ENCODE measurements at places on chromosomes 12 and 14.

DNA sequence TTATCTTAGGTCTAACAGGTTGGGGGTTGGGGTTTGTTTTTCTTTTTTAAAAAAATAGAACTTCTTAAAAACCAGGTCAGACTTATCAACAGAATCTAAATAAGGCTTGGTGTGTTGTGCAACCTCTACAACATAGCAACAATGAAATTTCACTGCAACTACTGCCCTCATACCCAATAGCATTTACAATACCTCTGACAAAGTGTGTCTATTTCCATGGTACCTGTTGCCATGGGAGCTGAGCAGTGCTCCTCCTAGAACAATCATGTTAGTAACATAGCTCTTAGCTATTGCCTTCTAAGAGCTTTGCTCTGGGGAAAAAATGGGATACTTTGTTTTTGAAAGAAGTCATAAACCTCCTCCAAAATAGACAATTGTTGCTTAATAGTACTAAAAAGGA, 103.3 kb upstream of the CCDC175 start:
- no peak for ATAC-seq

GRCh38 chr12:46126050-46126727, 135.8 kb upstream of the SCAF11 start:
- no peak for ATAC-seq

- no peak for ATAC-seq
Measured at GRCh38 chr14:80414080-80414479, 202.8 kb upstream of the DIO2 start.

- ATAC-seq, result peak; percentile 89
Measured at GRCh38 chr12:108939594-108939993, 59.7 kb downstream of the DAO start.

DNA sequence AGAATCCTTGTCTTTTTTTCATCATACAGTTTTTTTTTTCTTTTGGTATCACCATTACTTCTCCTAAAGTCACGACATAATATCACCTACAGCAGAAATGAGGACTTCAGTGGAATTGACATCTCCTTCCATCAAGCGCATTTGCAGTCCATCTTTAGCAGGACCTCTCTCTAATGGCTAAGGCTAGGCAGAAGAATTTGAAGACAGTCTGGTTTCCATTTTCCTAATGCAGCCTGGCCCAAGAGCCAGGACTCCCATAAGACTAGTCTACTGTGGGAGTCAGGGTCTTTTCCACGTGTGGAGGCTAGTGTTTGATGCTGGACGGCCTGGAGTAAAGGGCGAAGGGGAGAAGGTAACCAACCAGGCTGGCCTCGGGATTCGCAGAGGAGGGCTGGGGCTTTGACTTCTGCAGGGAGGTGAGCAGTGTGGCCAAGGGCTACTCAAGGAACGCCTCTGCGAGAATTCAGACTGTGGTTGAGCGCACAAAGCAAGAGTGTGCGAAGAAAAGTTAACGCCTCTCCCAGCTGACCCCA, 769 bp upstream of the ZNF740 start:
- peak; percentile 31 for ATAC-seq

DNA sequence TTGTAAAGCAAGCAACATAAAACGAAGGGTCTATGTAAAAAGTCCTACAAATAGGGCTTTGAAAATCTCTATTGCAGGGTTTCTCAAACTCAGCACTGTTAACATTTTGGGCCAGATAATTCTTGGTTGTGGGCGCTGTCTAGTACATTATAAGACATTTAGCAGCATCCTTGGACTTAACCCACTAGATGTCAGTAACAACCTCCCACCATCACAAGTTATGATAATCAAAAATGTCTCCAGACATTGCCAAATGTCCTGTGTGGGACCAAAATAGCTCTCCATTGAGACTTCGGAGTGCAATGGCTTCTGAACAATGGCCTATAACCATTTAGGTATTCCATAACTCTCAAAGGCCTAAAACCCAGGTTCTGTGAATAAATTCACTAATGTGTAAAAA, 22.9 kb upstream of the DHRS7 start:
- ATAC-seq, result no peak

DNA sequence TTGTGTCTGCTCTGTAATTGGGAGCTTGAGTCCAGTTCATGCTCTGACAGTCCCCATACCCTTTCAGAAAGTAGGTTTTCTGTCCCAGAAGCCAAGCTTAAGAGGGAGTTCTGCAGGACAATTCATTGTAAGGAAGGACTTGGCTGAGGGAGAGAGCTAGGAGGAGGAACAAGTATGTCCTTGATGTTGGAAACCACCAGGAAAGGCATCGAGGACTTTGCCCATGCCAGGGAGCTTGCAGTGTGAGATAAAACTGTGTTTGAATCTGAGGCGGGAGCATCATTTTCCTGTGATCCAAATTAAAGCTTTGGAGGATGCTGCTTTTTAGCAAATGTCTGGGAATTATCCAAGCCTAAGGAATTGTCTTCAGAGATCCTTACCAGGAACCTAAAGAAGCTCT, 175.3 kb downstream of the EMP1 start:
- ATAC-seq, result no peak

GRCh38 chr14:103923863-103924262, 4.4 kb upstream of the TDRD9 start:
- no peak for ATAC-seq

DNA sequence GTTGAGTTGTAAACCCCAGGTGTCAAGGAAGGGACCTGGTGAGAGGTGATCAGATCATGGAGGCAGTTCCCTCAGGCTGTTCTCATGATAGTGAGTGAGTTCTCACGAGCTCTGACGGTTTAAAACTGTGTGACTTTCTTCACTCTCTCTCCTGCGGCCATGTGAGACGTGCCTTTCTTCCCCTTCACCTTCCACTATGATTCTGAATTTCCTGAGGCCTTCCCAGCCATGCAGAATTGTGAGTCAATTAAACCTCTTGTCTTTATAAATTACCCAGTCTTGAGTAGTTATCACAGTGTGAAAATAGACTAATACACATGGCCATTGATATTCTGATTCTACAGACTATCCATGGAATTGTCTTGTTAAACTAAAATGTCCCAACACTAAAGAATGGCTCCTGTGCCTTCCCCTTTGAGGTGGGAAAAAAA, 85.6 kb downstream of the SLC2A13 start:
- ATAC-seq, result no peak

- ATAC-seq, result peak; percentile 56
Measured at GRCh38 chr12:49428793-49429192, 61.5 kb downstream of the SPATS2 start.

GRCh38 chr12:87165733-87166375, 863.3 kb downstream of the C12orf50 start:
- ATAC-seq, result no peak

GRCh38 chr14:95701846-95702221, 12.1 kb downstream of the TCL1A start:
- no peak for ATAC-seq

DNA sequence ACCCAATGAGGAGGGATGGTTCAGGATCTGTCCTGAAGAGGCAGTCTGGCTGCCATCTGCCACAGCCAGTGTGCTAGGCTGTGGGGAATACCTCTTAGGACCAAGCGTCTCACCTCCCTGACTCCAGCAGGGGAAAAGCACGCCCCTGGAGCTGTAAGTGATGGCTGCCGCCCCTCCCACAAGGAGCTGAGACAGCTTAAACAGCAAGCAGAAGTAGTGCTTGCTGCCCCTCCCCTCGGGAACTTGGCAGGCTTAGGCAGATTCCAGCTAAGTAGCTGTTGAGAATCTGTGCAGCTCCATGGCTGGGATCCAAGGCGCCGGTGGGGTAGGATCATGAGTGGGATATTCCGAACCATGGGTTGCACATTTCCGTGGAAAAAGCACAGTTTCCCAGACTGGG, 360.4 kb upstream of the MDGA2 start:
- no peak for ATAC-seq

DNA sequence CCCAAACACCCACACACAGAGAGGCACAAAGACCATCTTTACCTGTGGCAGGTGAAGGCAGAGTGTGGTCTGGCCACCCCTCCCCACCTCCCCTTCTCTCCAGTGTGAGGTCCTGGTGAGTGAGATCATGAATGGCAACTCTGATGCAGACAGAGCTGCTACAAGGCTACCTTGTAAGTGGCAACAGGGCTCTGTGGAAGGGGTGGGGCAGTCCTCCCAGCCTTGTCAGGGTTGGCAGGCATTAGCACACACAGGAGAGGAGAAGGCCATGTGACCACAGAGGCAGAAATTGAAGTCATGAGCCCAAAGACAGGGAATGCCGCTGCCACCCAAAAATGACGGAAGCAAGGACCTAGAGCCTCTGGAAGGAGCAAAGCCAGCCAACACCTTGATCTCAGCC, 30.7 kb downstream of the VWF start:
- ATAC-seq, result no peak

DNA sequence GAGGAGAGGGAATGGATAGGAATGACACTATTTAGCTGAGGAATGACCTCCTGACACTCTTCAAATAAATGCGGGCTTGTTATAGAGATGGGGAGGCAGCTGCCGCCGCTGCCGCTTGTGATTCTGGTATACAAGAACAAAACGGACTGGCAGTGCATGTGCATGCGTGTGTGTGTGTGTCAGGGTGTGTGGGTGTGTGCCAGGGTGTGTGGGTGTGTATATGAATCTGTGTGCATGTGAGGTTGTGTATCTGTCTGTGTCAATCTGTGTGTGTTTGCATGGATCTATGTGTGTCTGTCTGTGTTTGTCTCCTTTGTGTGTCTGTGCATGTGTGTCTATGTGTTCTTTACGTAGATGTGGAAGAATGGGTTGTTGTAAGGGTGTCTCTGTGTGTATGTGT, 26.0 kb upstream of the LHX5 start:
- ATAC-seq, result no peak

- ATAC-seq, result no peak
Measured at GRCh38 chr12:109840305-109841074, 7.3 kb upstream of the TRPV4 start.

- ATAC-seq, result no peak
Measured at GRCh38 chr12:86530996-86531655, 274.9 kb upstream of the MGAT4C start.

- ATAC-seq, result no peak
Measured at GRCh38 chr12:72264548-72265175, 7.5 kb upstream of the TRHDE start.

DNA sequence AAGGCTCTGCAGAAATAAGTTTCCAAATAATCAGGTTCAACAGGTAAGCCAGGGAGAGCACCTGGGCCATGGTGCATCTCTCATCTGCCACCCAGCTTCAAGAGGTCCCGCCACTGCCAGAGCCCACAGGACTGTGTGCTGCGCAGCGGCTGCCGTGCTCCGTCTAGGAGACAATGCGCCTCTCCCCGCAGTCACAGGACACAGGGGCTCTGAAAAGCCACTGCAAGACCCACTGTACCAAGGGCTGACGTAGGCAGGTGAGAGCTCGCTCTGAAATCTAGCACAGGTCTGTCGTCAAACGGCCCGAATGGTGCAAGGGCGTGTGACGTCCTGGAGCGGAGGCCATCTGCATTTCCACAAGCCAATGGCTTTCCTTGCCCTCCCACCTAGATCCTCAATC, 201.1 kb downstream of the CALM1 start:
- ATAC-seq, result no peak

- ATAC-seq, result no peak
Measured at GRCh38 chr12:68495336-68496070, 115.2 kb upstream of the RAP1B start.

DNA sequence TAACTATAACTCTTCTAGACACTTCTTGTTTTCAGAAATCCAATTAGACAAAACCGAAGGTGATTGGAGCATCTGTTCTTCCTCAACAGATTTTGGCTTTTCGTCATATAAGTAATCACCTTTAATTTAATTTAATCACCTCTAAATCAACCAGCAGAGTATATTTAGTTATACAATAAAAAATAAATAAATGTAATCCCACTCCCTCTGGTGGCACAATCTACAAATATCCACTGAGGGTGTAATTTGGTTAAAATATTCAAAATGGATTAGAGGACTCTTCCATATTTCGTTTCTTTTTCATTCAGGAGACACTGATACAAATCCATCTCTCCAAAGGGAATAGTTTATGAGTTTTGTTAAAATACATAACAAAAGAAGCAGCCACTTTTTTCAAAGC, 18.3 kb upstream of the SLC35F4 start:
- no peak for ATAC-seq

DNA sequence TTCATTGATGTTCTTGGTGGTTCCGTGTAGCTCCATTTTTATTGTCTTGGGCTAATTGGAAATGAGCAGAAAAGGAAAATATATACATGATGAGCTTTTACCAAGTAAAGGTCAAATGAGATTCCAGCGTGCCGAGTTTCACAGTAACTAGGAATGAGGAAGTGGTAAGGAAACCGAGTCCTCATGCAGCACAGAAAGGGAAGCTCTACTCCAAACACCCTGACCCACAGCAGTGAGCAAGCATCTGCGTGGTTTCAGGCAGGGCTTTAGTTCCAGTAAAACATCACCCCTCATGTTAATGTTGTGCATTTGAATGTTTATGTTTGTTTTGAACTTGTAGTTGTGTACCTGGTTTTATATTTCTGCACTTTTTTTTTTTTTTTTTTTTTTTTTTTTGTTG, 208.0 kb downstream of the SLC41A2 start:
- ATAC-seq, result peak; percentile 74

DNA sequence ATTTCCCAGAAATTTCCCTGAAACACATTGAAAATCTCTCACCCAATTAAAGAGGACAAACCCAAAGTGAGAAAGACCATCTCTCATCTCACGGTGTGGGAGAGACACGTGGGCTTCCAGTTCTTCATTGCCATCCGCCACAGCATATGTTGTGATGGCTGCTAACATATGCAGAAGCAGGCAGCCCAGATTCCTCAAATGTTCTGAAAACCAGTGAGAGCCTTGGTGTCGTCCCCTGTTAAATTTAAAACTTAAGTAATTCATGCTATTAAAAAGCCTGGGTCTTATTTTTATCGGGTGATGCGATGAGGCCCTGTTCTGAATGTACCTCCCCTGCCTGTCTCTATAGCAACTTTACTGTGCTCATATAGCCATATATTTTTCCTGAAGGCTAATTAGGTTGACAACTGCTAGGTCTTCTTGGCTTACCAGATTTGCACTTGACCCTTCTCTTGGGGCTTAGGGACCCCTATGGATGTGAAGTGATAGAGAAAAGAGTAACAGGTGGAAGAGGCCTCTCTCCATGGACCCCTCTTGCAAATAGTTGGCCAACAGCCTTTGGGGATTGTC, 2.8 kb upstream of the FGF6 start:
- ATAC-seq, result no peak

GRCh38 chr14:58048219-58048618, 103.8 kb downstream of the ARMH4 start:
- no peak for ATAC-seq
